ENCODE measurements at places on chromosomes 4 and X.
A peak's percentile ranks its signal among the peaks of the same experiment; 100 is the strongest.

- DNase-seq: no peak
Observed at GRCh38 chr4:151340751-151341385, 15.5 kb upstream of the SH3D19 start.

DNA sequence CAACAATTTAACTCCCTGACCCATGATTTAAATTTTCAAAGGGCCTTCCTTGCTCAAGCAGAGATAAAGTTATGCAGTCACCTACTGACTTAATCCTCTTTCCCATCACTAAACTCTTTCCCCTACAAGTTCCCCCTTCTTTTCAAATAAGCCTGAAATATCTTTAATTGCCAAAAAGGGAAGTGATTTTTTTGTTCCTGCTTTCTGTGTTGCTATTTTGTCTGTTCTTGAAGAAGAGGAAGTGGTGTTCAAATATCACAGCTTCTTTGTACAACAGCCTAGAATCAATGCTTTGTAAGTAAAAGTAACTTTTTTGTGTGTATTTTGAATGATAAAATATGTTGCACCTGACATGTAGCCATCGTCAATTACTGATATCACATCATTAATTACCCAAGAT is 595.9 kb downstream of the CENPC start:
- no peak for DNase-seq

DNA sequence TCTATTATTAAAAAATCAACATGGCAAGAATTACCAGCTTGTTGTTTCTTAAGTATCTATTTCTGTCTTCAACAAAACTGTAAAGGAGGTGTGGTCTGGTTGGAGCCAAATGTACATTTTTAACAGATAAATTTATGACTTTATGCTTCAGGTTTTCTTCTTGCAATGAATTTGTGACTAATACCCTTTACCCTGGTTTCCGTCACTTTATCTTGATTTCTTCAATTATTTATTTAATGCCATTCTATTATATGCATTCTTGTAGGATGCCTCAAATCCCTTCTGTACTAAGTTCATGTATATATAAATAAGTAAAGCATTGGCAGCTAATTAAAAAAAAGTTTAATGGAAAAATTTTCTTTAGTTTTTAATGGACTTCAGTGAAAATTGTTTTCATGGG is 41.5 kb upstream of the ANXA3 start:
- DNase-seq: no peak

DNA sequence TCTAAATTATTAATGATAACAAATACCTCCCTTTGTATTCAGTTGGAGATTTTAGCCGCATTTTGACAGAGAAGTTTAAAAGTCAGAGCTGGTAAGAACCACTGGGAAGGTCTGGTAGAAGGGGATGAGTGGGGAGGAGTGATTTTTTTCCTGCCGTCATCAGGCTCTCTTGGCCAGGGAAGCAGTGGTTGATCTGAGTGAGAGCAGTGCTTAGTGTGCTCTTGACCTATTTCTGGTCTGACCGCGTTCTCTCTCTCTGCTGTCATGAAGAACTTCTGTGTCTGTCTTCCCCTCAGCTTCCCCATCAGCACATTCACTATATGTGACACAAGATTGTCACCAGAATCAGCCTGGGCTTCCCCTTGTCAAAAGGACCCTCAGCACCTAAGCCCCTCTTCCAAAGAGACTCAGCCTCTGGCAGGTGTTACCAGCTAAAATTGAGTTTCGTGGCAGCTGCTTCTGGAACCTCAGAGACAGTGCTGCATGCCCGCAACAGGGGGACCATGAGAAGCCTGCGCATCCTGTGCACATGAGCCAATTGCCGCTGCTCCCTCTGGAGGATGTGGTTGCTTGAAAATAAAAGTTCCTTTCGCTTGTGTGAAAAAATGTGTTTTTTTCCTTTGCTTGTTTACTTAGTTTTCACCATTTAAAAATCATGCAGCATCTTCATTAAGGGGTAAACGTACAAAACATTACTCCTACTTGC is 268.9 kb downstream of the C4orf33 start:
- no peak for DNase-seq

GRCh38 chr4:10003666-10004065 is 17.6 kb downstream of the SLC2A9 start:
- DNase-seq: no peak

DNA sequence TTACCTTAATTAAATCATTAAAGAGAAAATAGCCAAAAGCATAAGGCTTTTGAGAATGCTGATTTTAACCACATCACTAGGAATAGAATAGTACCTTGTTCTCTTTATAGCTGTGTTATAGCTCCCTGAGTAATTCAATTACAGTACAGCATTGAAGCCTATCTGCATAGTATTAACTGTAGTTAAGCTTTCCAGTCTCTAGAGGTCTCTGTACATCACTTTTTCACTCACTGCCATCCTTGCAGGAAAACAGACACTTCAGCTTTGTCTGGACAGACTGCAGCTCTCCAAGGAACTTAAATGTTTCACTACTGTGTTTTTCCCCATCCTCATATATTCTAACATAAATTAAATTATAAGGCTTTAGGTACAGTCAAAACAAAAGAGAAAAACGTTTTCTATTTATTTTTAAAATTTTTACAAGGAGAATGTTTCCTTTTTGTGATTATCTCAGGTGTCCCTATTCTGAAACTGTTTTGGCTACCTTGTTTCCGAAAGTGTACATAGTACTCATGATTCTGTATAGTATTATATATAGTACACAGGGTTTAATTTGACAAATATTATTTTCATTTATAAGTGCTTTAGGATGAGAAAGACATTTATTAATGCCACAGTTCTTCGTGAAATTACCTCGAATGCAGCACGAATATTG is 407.9 kb downstream of the PCDH18 start:
- peak; percentile 62 for DNase-seq

- no peak for DNase-seq
Observed at GRCh38 chr4:112973750-112974251, 75.7 kb upstream of the ANK2 start.

GRCh38 chrX:154731881-154732280 is 19.0 kb downstream of the GAB3 start:
- DNase-seq: no peak

GRCh38 chr4:84028340-84028739 is 470.8 kb downstream of the NKX6-1 start:
- DNase-seq: no peak

GRCh38 chr4:17690898-17691297 is 76.5 kb downstream of the MED28 start:
- no peak for DNase-seq

- DNase-seq: no peak
Observed at GRCh38 chr4:151218343-151218742, 58.6 kb upstream of the PRSS48 start.

DNA sequence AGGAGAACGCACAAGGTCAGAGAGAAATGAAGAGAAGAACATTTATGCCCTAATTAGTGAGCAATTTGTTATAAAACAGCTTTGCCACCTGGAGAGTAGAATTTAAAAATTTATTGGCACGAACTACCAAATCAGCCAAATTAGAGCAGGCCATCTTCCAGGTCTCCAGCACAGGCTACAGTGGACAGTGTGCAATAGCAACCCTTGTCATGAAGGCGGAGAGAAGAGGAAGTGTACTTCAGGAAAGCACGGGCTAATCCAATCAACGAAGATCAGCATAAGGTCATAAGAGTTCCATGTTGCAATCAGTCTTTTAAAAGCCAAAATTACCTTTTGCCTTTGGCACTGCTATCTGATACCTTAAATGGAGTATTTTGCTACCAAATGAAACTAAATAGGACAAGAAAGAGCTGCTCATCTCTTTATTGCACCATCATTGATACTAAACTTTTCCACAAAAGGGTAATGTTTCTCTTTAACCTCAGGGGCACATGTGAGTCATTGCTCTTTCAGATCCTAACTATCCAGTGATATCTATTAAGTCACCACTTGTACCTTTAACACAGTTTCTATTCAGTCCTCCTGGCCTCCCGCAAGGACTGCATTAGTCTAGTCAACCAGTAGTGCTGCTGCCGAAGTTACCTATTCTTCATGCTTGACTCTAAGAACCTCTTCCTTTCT is 19.9 kb downstream of the ANK2 start:
- DNase-seq: no peak

- no peak for DNase-seq
Observed at GRCh38 chr4:6986072-6986780, 56.9 kb upstream of the TADA2B start.

DNA sequence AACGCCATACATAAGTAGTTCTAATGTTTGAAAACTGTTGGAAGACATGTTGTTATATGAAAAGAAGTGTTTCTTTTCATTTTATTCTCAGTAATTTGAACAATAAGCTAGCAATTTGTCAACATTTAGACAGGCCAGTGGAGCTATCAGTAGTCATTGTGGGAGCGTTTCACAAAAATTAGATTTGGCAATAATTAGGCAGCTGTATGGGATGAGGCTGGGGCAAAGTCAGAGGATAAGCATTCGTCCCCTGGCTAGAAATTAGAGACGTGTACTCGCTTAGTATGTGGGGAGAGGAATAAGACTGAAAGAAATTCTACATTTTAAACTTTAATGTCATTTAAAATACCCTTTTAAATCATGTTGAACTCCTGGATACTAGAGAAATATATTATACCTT is 70.6 kb downstream of the TMEM144 start:
- DNase-seq: no peak

DNA sequence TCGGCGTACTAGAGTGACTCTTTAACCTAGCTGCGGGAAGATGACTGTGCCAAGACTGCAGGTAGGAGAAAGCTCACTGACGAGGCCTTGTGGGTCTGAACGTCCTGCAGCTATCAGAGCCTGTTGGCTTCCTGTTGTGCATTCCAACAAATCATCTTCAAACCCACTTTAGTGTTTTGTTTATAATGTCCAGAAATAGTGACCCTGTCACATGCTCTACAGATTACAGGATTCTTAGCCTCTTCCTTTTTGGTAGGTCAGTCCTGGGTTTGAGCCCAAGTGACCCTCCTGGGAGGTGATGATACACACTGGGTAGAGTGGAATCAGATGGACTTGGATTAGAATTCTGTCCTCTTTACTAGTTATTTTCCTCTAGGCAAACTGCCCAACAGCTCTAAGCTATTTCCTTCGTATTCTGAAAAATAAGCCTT is 33.2 kb downstream of the HTT start:
- no peak for DNase-seq

DNA sequence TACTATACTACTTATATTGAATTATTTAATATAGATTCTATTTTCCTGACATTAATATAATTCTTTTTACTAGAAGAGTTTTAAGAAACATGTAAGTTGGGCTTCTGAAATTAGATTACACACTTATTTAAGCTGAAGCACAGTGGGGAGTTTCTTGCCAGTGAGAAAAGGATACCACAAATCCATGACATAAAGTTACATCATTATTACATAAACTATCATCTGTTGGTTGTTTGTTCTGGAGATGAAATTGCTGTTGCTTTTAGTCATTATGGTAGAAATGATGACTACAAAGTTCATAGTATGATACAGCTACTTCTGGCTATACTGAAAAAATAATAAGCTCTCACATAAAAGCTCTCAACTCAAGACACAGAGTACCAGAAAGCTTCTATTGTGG is 880.4 kb downstream of the PCDH18 start:
- DNase-seq: no peak

- no peak for DNase-seq
Observed at GRCh38 chrX:152170621-152171020, 32.2 kb upstream of the MAGEA10 start.

GRCh38 chr4:152417673-152418072 is 118.2 kb downstream of the FBXW7 start:
- no peak for DNase-seq

GRCh38 chrX:37961118-37961517 is 45.2 kb upstream of the SYTL5 start:
- DNase-seq: no peak

DNA sequence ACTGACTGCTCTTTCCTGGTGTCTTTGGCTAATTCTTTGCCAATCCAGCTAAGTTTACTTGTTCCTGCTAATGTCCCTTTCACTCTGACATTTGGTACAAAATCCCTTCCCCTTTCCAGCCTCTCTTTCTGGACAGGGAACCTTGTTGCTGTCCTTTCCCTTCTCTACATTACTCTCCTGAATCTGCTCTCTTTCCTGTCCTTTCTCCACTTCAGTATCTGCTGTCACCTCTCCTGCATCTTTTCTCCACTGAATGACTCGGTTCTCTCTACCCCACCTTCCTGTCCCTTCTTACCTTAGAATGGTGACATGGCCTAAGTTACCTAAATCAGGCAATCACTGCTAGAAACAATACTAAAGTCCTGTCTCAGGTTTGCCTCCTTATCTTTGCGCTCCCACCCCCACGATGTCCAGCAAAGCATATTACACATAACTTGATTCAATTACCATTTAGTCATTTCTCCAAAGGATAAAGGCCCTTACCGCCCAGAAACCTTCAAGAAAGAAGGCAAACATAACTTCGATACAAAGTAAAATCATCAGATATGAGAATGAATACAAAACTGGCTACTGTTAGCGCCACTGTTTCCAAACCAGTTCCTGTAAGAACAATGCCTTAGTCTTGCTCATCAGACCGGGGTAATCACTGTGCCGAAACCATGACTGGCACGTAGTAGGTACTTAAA is 890 bp downstream of the BOD1L1 start:
- no peak for DNase-seq

DNA sequence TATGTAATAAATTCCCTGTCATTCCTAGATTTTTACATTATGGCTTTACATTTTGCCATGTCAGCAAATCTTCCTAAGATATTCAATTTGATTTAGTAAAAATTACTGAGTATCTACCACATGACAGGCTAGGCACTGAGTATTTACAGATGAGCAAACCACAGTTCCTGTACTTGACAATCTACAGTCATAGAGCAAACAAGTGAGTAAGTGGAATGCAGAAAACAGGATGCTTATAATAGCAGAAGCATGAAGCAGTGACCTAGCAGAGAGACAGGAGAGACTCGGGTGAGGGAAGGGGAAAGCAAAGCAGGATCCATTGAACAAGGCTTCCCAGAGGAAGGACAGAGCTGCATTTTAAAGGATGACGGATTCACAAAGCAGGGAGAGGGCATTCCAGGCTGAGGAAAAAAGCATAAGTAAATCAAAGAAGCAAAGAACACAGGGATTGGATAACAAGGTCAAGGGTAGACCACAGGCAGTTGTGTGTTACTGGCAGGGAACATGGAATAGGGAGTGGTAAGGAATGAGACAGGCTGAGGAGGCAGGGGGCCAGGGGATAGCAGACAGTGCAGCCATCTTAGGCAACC is 124.7 kb upstream of the C1QTNF7 start:
- DNase-seq: no peak

DNA sequence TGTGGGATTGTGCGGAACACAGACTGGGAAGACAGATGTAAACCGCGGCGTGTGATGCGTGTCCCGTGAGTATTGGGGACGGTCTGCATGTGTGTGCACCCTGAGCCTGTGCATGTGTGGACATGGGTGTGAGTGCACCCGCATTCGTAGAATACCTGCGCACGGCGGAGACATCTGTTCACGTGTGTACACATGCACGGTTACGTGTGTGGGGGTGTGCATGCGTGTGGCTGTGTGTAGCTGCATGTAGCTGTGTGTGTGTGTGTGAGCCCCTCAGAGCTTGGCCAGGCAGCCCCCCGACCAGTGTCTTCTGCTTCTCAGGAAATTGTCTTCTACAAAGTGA is 19.6 kb downstream of the ATP5ME start:
- DNase-seq: no peak

DNA sequence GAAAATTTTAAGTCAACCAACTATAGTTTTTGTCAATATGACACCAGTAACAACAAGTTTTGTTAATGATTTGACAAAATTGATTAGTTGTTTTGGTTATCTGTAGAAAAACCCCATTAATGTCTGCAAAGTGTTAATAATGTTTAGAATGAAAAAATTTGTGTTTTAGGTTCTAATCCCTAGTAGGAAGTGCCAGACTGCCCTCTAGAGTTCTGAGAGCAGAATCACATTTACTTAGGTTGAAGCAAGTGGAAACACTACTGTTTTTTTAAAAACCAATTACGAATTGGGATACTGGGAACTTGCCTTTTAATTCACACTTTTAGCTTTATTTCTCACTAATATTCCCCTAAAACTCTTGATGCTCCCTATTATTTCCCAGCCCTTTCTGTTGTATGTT is 101.1 kb upstream of the CYLC1 start:
- peak; percentile 6 for DNase-seq

Measured in left kidney (tissue), 8 donors.